ENCODE measurements at places on chromosomes 11 and 22.

- DNase-seq = no peak
Observed at GRCh38 chr11:43751726-43752125, 71.2 kb downstream of the HSD17B12 start.

- no peak for DNase-seq
Observed at GRCh38 chr11:122333467-122333866, 217.5 kb upstream of the BLID start.

DNA sequence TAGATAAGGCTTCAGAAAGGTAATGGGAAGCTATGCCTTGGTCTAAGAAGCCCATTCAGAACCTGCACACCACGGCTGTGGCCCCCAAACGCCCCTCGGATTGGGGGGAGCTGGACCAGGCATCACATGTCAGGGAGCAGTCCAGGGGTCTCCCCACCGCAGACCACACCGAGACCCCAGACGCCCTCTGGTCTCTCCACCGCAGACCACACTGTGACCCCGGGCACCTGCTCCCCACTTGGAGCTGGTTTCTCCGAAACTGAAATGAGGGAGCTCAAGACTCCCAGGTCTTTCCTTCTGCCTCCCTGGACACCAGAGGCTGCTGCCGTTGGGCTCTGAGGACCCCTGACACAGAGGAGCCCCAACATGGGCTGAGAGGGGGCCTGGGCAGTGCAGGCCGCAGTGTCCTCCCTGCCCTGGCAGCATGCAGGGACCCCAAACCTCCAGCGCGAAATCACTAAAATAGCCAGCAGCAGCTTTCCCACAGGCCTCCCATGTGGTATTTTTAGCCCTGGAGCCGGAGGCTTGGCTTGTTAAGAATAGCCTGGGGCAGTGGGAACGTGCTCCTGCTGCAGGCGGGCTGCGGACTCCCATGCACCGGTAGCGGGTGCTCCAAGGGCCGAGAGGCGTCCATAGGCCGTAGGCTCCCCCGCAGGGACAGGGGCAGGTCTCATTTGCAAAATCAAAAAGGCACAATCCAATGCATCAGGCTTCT is 7.7 kb downstream of the LINC01488 start:
- no peak for DNase-seq

DNA sequence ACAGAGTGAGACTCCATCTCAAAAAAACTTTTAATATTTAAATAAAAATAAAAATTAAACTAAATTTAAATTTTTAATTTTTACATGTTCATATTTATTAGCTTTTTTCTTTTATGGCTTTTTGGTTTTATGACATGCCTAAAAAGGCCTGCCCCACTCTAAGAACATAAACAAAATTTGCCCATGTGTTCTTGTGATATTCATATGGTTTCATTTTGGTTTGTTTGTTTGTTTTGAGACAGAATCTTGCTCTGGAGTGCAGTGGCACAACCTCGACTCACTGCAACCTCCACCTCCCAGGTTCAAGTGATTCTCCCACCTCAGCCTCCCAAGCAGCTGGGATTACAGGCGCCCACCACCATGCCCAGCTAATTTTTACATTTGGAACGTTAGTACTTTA is 27.7 kb downstream of the SUSD2 start:
- no peak for DNase-seq

DNA sequence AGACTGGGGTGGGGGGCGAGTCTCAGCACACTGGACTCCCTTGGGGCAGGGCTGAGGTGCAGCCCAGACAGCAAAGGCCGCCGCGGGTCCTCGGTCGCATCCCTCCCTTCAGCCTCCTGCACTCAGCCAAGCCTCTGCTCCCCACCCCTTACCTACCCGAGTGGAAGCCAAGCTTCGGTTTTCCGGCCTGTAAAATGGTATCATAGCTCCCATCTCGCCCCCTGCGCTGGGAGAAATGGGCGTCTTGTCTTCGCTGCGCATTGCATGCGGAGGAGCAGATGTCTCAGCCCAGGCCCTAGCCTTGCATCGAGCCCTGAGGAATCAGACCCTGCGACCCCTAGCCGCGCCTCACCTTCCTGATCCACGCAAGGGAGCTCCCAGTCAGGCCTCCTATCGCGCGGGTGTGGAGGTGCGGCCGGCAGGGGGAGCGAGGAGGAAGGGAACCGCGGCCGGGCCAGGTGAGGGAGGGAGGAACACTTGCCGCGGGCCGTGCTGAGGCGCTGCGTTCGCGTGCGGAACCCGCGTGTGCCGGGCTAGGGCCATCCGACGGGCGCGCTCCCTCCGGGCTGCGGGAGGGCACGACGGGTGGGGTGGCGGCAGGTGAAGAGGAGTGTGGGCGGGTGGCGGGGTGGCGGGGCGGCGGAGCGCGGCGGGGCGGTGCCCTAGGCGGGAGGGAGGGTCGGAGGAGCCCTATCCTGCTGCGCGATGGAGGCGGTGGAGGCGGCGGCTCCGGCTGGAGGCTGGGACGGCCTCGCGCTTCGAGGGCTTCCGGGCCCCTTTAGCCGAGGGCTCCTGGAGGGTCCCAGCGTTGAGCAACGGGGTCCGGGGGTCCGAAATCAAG is 4.1 kb upstream of the TBX1 start:
- peak; percentile 83 for DNase-seq

DNA sequence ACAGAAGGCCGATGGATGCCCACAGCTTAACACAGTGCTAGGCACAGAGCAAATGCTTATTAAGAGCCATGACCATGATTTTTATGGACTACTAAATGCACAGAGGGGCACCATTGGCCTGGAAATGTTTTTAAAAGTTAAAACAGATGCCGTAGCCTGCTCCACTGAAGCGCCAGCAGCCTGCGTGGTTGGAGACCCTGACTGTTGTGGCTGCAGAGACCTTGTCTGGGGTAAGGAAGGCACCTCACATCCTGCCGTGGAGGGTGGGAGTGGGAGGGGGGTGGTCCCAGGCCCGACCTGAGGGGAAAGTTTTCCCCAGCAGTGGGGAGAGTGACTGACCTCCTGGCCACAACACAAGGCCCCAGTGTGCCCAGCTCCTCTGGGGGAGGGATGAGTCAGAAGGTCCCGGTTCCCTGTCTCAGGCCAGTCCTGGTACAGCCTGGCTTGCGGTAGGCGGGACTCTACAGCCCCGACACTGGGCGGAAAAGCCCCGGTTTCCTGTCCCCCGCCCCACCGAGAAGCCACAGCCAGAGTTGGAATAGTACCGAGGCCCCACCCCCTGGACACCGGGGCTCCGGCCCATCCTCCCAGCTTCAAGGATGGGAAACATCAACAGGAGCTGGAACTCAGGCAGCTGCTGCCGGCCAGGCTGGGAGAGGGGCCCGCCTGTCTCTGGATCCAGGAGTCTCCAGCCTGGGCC is 7.0 kb downstream of the CHST1 start:
- no peak for DNase-seq

GRCh38 chr22:19056951-19057401 is 65.2 kb downstream of the DGCR2 start:
- DNase-seq = no peak

DNA sequence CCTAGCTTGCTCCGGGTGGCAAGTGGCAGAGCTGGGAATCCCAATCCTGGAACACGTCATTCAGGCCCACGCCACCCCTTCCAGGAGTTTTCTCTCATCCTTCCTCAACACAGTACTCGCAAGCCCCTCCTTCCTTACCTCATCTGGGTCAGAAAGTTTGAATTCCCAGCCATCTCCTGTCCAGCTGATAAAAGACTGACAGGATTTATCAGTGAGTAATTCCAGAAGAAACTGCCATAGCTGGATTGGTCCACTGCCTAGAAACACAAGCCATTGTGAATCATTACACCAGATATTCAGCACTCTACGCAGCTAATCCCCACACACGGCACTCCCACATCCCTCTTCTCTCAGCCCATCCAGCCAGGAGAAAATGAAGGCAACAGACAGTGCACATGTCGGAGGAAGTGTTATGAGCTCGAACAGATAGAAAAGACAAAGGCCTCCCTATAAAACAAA is 124.0 kb downstream of the ETS1 start:
- DNase-seq = no peak
